Thoracic aorta (tissue), 2 donors: ENCODE measurements at places on chromosomes 3 and 15.

DNA sequence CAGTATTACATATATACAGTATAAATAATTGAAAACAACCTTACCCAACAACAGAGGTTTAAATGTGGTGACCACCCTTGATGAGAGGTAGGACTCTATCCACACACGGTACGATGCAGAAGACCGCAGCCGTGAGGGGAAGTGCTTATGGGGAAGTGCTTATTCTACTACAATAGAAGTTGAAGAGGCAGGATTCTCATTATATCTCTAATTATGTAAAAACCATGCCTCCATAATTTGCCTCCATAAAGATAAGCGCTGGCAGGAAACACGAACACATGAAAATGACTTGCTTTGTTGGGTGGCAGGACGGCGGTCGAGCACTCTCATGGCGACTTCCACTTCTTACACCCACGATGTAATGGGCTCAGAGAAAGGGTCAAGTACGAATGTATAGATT lies 7.2 kb upstream of the MUC13 start:
- no peaks in the 10 kb centered on the region for H3K4me1 ChIP-seq
- H3K27me3 ChIP-seq: no peaks in the 10 kb centered on the region
- no peak overlapping the region for H3K27ac ChIP-seq
- H3K4me3 ChIP-seq: no peak overlapping the region
- no peak for DNase-seq
- H3K36me3 ChIP-seq: no peaks in the 10 kb centered on the region

- H3K27me3 ChIP-seq: no peaks in the 10 kb centered on the region
- H3K4me1 ChIP-seq: no peaks in the 10 kb centered on the region
- no peak for DNase-seq
- H3K27ac ChIP-seq: no peak overlapping the region
Observed at GRCh38 chr3:162489853-162490252, 993.2 kb downstream of the OTOL1 start.

DNA sequence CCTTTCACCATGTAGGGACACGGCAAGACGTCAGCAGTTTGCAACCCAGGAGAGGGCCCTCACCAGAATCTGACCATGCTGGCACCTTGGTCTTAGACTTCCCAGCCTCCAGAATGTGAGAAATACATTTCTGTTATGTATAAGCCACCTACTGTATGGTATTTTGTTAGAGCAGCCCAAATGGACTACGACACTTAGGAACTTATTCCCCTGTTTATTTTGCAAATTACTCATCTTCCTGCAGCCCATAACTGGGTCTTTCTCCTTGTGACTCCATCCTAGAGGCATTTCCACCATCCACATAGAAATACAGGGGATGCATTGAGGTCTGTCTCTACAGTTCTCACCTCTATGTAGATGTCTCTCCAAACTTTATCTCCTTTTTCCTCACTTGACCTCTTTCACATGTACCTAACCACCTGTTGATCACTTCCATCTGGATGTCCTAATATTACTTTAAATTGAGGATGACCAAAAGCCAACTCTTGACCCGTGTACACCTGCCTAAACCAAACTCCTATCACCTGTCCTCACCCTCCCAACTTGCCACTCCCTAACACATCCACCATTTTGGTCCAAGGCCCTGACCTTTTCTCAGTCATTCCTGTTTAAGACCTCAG lies 406.0 kb upstream of the WNT5A start:
- no peak overlapping the region for H3K4me3 ChIP-seq
- H3K27ac ChIP-seq: no peak overlapping the region
- no peaks in the 10 kb centered on the region for H3K4me1 ChIP-seq
- H3K27me3 ChIP-seq: no peaks in the 10 kb centered on the region
- DNase-seq: no peak
- no peaks in the 10 kb centered on the region for H3K36me3 ChIP-seq

- no peak overlapping the region for H3K27ac ChIP-seq
- peaks cover 2% of the 10 kb centered on the region for H3K36me3 ChIP-seq
- no peaks in the 10 kb centered on the region for H3K27me3 ChIP-seq
- H3K4me1 ChIP-seq: peaks cover 37% of the 10 kb centered on the region
Observed at GRCh38 chr3:58176185-58176530, 34.6 kb downstream of the DNASE1L3 start.

GRCh38 chr3:134425943-134426342 lies 51.7 kb upstream of the AMOTL2 start:
- H3K27me3 ChIP-seq: no peaks in the 10 kb centered on the region
- no peaks in the 10 kb centered on the region for H3K36me3 ChIP-seq
- no peak overlapping the region for H3K27ac ChIP-seq
- no peak for DNase-seq
- no peak overlapping the region for H3K4me3 ChIP-seq
- no peaks in the 10 kb centered on the region for H3K4me1 ChIP-seq

DNA sequence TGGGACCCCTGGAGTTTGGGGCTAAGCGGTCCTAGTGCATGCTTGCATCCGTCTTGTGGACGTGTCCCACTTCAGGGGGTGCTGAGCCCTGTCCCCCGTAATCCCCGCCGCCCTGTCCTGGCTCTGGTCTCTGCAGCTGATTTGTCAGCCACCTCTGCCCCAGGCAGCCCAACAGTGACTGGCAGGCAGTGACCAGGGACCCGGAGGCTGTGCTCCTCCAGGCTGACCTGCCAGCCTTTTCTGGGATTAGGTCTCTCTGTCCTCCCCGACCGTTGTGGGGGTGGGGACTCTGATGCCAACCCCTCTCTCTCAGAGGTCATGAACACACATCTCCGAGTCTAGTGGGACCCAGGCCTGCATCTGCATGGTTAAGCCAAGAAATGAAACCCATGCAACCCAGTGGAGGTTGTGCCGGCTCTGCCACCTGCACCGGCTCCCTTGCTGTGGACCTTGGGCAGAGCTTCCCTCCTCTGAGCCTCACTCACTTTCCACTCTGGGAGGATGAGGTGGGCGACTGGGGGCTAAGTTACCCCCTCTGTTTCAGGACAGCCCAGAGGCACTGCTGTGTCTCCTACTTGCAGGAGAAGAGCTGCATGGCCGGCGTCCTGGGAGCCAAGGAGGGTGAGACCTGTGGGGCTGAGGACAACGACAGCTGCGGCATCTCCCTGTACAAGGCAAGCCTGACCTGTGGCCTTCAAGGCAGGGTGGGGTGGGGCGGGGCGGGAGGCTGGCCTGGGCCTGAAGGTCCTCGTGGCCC lies 60.2 kb downstream of the FBLN2 start:
- H3K36me3 ChIP-seq: no peaks in the 10 kb centered on the region
- no peaks in the 10 kb centered on the region for H3K27me3 ChIP-seq
- H3K27ac ChIP-seq: no peak overlapping the region
- no peak overlapping the region for H3K4me3 ChIP-seq
- no peaks in the 10 kb centered on the region for H3K4me1 ChIP-seq

GRCh38 chr3:151307583-151308488 lies 8.8 kb downstream of the GPR87 start:
- no peak overlapping the region for H3K27ac ChIP-seq
- DNase-seq: no peak
- peaks cover 4% of the 10 kb centered on the region for H3K4me1 ChIP-seq
- no peak overlapping the region for H3K4me3 ChIP-seq
- no peaks in the 10 kb centered on the region for H3K36me3 ChIP-seq

GRCh38 chr3:161163297-161163696 lies 57.8 kb upstream of the NMD3 start:
- no peak overlapping the region for H3K4me3 ChIP-seq
- H3K36me3 ChIP-seq: no peaks in the 10 kb centered on the region
- DNase-seq: no peak
- H3K27ac ChIP-seq: no peak overlapping the region
- no peaks in the 10 kb centered on the region for H3K4me1 ChIP-seq

- H3K27me3 ChIP-seq: no peaks in the 10 kb centered on the region
- DNase-seq: no peak
- H3K4me1 ChIP-seq: peaks cover 8% of the 10 kb centered on the region
- no peak overlapping the region for H3K4me3 ChIP-seq
- no peaks in the 10 kb centered on the region for H3K36me3 ChIP-seq
Observed at GRCh38 chr3:143439817-143440216, 320.2 kb downstream of the CHST2 start.

- no peaks in the 10 kb centered on the region for H3K27me3 ChIP-seq
- H3K4me1 ChIP-seq: no peaks in the 10 kb centered on the region
- H3K27ac ChIP-seq: no peak overlapping the region
- DNase-seq: no peak
- H3K36me3 ChIP-seq: no peaks in the 10 kb centered on the region
Observed at GRCh38 chr3:59608356-59608755, 558.5 kb upstream of the CFAP20DC start.

DNA sequence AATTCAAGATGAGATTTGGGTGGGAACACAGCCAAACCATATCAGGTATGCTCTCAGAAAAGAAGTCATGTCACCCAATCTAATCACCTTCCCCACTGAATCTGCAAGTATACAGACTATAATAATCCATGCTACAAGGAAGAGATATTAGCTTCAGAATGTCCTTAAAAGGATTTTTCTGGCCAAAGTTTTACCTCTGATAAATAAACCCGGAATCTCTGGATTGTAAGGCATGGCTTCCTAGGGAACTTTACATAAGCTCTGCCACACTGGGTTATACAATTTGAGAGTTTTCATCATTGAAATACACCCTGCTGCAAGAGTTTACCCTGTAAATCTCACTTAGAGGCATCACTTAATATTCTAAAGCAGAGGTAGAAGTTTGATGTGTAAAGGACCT lies 330.5 kb upstream of the KCNMB2 start:
- no peaks in the 10 kb centered on the region for H3K4me1 ChIP-seq
- H3K4me3 ChIP-seq: no peak overlapping the region
- no peaks in the 10 kb centered on the region for H3K27me3 ChIP-seq

GRCh38 chr3:112894258-112894657 lies 47.6 kb upstream of the CD200R1L start:
- no peaks in the 10 kb centered on the region for H3K27me3 ChIP-seq
- no peak for DNase-seq
- H3K4me1 ChIP-seq: no peaks in the 10 kb centered on the region
- no peak overlapping the region for H3K27ac ChIP-seq
- H3K36me3 ChIP-seq: no peaks in the 10 kb centered on the region

DNA sequence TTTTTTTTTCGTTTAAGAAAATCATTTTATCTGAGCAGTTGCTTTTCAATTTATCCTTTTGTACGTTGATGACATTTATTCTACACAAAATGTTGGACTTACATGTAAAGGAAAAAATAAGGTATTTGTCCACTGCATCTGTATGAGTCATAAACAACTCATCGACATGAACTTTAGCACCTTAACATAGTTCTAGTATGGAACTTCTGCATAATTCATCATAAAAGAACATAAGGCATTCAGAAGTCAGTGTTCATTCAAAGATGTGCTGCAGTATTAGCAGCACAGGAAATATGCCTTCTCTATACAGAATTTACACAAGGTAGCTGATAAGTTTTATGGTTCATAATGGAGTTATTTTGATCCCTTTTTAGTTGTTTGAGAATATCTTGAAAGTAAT lies 801.6 kb downstream of the CADM2 start:
- no peaks in the 10 kb centered on the region for H3K27me3 ChIP-seq
- no peaks in the 10 kb centered on the region for H3K36me3 ChIP-seq
- no peak overlapping the region for H3K4me3 ChIP-seq
- H3K27ac ChIP-seq: no peak overlapping the region
- no peak for DNase-seq
- H3K4me1 ChIP-seq: no peaks in the 10 kb centered on the region

GRCh38 chr3:142624341-142625152 lies 28.4 kb downstream of the PLS1 start:
- DNase-seq: no peak
- no peaks in the 10 kb centered on the region for H3K27me3 ChIP-seq
- no peaks in the 10 kb centered on the region for H3K4me1 ChIP-seq

- no peak overlapping the region for H3K4me3 ChIP-seq
- H3K36me3 ChIP-seq: no peaks in the 10 kb centered on the region
- H3K4me1 ChIP-seq: no peaks in the 10 kb centered on the region
- H3K27ac ChIP-seq: no peak overlapping the region
- no peak for DNase-seq
- H3K27me3 ChIP-seq: no peaks in the 10 kb centered on the region
Observed at GRCh38 chr3:117398141-117398899, 688.7 kb downstream of the TUSC7 start.

DNA sequence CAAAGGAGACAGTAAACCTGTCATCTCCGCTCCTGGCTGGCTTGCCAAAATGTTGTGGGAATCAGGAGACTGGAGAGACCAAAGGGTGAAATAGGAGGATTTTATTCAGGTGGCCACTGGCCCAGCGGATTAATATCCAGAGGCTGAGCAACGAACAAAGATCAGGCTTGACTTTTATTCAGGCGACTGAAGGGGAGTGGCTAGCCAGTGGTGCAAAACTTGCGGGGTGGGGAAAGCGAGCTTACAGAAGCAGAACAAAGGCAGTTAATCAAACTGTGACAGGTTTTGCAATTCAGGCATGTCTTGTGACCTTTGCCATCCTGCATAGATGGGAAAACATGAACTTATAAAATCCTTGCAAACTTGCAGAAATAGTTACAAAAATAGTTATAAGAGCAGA lies 19.8 kb upstream of the ACAD9 start:
- no peaks in the 10 kb centered on the region for H3K36me3 ChIP-seq
- H3K4me3 ChIP-seq: no peak overlapping the region
- no peak overlapping the region for H3K27ac ChIP-seq

- DNase-seq: no peak
- peak overlapping the region; percentile 20 for H3K4me3 ChIP-seq
- no peaks in the 10 kb centered on the region for H3K36me3 ChIP-seq
- peaks cover 5% of the 10 kb centered on the region for H3K4me1 ChIP-seq
- H3K27me3 ChIP-seq: no peaks in the 10 kb centered on the region
Observed at GRCh38 chr3:15753056-15753710, 44.6 kb downstream of the ANKRD28 start.
